ENCODE measurements at places on chromosomes 2 and 18.
A peak's percentile ranks its signal among the peaks of the same experiment; 100 is the strongest.

GRCh38 chr2:226873051-226873620 lies 37.3 kb downstream of the RHBDD1 start:
- peak; percentile 5 for DNase-seq

- DNase-seq, result no peak
These were observed 370.2 kb upstream of the LYPD1 start for GRCh38 chr2:133040170-133040569.

DNA sequence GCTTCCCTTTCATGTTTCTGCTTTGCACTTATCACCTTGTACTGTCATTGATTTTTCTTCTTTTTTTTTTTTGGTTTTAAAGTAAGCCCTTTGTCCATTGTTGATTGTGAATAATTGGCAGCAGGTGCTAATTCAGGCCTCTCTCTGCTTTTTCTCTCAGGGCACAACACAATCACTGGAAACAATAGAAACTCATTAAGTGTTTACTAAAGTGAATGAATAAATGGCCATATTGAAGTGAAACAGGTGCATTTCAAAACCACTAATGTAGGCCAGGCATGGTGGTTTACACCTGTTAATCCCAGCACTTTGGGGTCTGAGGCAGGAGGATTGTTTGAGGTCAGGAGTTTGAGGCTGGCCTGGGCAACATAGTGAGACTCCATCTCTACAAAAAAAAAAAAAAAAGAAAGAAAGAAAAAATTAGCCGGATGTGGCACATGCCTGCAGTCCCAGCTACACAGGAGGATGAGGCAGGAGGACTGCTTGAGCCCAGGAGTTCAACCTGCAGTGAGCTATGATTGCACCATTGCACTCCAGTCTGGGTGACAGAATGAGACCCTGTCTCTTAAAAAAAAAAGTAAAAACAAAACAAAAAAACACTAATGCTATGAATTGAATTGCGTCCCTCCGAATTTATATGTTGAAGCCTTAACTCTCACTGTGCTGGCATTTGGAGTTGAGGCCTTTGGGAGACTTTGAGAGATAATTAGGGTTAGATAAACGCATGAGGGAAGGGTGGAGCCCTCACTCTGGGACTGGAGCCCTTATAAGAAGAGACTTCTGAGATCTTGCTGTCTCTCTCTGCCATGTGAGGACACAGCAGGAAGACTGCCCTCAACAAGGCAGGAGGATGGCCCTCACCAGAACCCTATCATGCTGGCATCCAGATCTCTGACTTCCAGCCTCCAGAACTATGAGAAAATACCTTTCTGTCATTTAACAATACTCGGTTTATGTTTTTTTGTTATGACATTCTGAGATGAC lies 19.9 kb downstream of the SLC38A11 start:
- DNase-seq, result no peak

DNA sequence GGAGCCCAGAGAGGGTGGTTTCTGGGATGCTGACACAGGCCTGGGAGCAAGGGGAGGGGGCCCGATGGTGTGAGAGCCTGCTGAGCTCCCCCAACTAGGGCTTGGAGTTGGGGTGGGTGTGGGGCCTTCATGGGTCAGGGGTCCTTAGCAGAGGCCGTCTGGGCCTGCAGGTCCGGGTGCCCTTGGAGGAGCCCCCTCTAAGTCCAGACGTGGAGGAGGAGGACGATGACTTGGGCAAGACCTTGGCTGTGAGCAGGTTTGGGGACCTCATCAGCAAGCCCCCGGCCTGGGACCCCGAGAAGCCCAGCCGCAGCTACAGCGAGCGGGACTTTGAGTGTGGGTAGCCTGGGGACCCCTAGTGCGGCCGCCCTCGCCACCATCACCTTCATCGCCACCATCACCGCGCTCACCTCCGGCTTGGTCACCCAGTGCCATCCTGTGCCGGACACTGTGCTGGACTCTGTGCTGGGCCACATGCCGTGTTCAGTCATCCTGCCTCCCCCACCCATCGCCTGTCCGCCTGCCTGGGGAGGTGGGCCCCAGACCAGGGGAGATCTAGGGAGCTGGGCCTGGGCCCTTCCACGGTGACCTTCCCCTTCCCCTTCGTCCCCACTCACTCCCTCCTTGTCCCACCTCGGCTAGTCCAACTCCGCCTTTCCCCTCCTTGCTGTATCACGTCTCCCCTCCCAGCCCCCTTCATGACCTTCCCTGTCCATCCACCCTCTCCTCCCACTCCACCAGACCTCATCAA lies 980 bp downstream of the SLC4A3 start:
- no peak for DNase-seq

GRCh38 chr2:66968946-66969345 lies 428.2 kb upstream of the ETAA1 start:
- no peak for DNase-seq
